M059J (cell line): ENCODE measurements at places on chromosomes 4 and X. TPM values are rescaled to one million over a fixed set of nuclear protein-coding genes. Genes with fewer than 3 reads are reported as not detected.
A peak's percentile ranks its signal among the peaks of the same experiment; 100 is the strongest.

Gene RNF212
- total RNA-seq: 24.1 and 25.2 TPM in 2 replicates

Gene SLC6A8
- 13.6 and 24.5 TPM in 2 replicates for total RNA-seq

Gene SUPT20HL1
- total RNA-seq: not detected in 2 replicates

Gene FREM3
- not detected in 2 replicates for total RNA-seq

Gene FAM149A
- not detected in 2 replicates for total RNA-seq

Gene BEX1
- 561 and 726 TPM in 2 replicates for total RNA-seq

Gene DDIT4L
- 2.7 and 5.5 TPM in 2 replicates for total RNA-seq

Gene RBM46
- total RNA-seq: not detected in 2 replicates

Gene CTAG1A
- total RNA-seq: not detected in 2 replicates

Gene KLHL34
- total RNA-seq: not detected in 2 replicates

Gene GPR78
- total RNA-seq: 0.07 TPM in 1 of 2 replicates, not detected in the other

Gene CRLF2
- 0.10 TPM in 1 of 2 replicates, not detected in the other for total RNA-seq

Gene MXD4
- total RNA-seq: 11.1 and 19.2 TPM in 2 replicates

DNA sequence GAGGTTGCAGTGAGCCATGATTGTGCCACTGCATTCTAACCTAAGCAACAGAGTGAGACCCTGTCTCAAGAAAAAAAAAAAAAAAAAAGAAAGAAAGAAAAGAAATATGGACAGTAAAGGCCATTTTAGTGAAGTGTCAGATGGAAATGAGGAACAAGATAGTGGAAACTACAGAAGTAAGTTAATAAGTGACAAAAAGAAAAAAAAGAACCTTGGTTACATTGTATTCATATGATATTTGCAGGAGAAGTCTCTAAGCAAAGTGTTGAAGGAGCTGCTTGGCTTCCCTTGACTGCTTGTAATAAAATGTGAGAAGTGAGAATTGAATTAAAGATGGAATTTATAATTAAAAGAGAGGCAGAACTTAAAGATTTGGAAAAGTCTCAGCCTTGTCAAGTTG lies 73.2 kb downstream of the HOPX start:
- DNase-seq: no peak

GRCh38 chr4:71648923-71649322 lies 135.0 kb downstream of the GC start:
- DNase-seq: no peak

DNA sequence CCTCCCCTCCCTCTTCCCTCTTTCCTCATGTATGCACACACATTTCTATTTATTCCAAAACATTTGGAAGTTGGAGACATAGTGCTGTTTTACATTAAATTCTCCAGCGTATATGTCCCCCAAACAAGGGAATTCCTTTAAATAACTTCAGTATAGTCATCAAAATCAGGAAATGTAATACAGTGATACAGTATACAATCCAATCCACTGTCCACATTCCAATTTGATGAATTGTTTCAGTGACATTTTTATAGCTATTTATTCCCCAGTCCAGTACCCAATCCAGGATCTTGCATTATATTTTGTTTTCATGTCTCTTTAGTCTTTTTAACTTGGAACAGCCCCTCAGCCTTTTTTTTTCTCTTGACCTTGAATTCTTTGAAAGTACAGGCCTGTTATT lies 233.0 kb downstream of the DKK2 start:
- peak; percentile 30 for DNase-seq

GRCh38 chr4:154741131-154741665 lies 2.6 kb upstream of the LRAT start:
- DNase-seq: no peak

- DNase-seq: no peak
These were observed 6.7 kb upstream of the WAS start for GRCh38 chrX:48676893-48677270.

- no peak for DNase-seq
These were observed 1017.6 kb upstream of the HS3ST1 start for GRCh38 chr4:12446256-12446655.

DNA sequence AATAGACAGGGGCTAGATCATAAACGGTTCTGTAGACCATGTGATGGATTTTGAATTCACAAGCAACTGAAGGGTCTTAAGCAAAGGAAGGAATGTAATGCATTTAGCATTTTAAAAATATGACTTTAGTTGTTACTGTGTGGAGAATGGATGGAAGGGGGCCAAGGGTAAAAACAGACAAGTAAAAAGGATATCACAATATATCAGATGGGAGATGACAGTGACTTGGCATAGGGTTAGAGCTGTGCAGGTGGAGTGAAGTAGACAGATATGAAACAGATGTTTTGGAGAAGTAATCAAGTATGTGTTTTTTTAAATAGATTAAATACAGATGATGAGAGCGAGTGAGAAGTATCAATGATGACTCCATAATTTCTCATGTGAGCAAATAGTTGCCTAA lies 1116.0 kb upstream of the TENM3 start:
- no peak for DNase-seq

DNA sequence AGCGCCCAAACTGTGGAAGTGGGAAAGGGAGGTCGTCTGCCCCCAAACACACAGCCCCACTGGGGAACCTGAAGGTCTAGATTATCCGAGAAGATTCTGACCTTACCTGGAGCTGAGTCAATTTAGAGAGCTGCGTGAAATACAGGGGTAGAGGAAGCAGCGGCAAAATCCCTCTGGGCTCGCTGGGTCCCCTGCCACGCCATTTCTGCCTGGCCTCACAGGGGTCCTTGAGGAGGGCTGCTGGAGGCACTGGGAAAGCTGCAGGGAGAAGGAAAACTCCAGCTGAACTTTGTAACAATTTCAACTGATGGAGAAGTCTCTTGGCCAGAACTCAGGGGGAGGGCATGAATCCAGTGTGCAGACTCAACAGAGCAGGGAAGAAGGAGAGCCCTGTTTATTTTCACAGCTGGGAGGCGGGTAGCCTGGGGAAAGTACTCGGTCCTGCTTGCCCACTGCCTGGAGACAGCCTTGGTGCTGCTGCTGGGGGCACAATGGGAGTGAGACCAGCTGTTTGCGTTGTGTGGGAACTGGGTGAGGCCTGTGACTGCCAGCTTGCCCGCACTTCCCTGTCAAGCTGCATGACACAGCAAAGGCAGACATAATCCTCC lies 93.2 kb upstream of the MAPK10 start:
- peak; percentile 8 for DNase-seq

DNA sequence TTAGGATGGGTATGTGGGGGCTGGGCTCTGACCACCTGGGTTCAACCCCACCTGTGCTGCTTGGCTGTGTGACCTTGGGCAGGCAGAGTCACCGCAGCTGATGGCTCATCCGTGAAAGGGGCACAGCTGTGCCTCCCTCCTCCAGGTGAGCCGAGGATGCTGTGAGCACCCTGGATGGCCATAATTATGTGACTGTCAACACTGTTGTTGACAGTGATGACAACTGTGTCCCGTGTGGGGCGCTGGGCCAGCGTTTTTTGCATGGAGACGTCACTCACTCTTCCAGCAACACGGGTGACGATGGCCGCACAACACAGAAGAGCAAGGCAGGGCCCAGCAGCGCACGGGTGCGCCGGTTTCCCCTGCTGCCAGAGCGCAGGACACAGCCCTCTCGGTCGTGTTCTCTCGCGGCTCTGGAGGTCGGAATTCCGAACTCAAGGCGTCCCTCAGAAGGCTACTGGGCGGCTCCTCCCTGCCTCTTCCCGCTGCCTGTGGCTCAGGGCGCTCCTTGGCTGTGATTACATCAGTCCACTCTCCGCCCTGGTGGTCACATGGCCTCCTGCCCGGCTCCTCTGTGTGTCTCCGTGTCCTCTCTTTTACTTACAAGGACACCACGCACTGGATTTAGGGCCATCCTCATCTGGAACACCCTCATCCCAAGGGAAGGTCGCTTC lies 1.3 kb downstream of the SH3TC1 start:
- DNase-seq: no peak

DNA sequence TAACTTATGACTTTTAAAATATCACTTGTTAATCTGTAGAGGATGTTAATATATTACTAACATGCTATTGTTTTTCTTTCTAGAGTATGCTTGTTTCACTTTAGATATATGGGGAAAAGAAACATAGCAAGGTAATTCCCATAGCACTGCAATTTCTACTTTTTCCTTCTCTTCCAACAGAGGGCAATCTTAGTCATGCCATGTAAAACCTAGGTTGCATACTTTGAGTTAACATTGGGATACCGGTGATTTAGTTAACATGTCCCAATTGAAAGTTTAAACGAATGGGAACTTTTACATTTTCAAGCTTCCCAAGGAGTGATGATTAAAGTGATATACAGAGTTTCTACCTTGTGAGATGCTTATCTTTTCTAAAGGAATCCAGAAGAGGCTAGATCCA lies 89.4 kb upstream of the IL13RA1 start:
- peak; percentile 36 for DNase-seq

GRCh38 chr4:15755321-15756155 lies 22.6 kb upstream of the CD38 start:
- DNase-seq: peak; percentile 91

DNA sequence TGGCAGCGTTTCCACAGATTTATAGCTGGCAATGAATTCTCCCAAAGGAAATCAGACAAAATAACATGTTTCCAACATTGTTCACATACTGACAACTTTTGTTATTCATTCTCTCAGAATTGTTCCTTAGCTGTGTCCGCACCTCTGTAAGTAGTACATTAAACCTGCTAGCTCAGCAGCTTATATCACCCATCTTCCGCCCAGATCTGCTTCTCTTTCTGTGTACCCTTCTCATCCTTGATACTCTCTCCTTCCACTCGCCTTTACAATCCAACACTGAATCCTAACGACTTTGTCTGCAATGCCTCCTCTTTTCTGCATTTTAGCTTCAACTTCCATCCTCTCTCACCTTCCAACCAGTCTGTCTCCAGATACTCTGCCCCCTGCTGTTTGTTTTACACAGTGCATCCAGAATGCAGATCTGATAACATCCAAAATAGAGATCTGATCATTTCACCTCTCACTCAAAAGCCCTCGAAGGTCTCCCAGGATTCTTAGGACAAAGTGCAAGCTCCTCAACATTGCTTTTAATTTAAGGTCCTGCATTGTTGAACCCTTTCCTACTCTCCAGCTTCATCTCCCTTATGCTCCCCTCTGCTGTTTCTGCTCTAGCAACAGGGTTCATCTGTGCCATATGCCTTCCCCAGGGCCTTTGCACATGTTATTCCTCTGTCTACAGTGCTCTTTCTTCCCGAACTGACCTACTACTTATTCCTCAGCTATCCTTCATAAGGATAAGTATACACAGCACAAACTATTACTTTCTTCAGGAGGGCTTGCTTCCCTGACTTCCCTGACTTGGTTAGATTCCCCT lies 67.3 kb upstream of the VBP1 start:
- DNase-seq: peak; percentile 31

DNA sequence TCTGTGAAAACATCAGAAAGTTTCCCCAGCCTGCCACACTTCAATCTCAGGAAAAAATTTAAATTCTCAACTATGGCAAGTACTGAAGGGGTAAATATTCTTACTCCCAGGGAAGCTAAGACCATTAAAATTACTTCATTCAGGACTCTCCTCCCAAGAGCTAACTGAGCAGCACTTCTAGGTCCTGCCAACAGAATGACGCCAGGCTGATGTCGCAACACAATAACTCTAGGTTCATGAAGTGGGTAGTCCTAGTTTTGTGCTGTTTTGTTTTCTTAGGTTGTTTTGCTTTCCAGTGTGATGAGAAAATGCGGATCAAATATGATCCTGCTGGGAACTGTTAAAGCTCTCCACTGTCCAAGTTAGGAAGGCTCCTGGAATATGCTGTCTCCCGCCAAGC lies 180.0 kb downstream of the NKX6-1 start:
- peak; percentile 20 for DNase-seq

DNA sequence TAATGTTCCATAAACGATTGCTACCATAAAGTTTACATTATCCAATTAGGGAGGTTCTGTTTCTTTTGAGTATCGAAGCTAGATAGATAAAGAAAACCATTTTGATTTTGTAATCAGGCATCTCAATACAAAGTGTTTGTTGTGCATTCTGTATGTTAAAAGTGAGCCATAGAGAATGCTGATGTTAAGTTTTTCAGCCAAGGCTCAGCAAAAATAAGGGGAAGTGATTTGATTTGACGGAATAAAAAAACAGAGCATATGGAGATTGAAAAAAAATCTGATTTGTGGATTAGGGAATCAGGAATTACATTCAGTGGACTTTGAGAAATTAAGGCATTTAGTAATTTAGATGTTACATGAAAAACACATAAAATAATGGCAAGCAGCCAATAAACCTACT lies 314.8 kb downstream of the PPP3CA start:
- DNase-seq: no peak

DNA sequence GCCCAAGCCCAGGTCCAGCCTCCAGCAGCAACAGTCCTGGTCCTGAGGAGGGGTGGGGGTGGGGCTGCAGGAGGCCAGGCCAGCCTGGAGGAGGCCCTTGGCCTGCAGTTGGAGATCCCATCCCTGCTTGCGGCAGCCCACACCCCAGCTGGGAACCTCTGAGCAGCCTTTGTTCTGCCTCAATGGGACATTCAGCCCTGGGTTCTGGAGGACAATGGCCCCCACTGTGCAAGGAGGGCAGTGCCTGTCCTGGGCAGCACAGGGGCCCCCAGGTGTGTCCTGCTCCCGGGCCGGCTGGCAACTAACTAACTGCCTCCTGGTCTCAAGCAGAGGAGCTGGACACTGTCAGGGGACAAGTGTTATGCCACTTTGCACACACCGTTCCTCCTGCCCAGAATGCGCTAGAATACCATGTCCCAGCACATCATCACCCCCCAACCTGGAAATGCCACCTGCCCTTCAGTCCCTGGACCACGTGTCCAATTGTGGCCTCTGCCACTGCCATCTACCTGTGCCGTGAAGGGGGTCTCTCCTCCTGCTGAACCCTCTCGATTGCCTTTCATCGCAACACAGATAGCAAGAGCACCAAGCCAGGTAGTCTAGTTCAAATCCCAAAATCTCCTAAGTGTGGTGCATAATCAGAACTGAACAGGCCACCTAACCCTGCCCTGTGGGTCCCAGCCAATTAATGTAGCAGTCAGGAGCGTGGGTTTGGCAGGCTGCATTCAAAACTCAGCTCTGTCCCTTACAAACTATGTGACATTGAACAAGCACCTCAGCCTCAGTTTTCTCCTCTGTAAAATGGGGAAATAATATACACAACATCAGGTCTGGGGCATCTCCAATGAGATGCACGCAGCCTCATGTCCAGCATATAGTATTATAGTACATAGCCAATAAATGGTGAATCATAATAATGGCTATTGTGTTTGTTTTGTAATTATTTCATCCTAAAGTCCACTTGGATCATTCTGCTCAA lies 8.8 kb downstream of the PPP2R2C start:
- DNase-seq: no peak

GRCh38 chr4:69836287-69836686 lies 23.7 kb downstream of the SULT1E1 start:
- no peak for DNase-seq
